Lower lobe of right lung (tissue), 2 donors: ENCODE measurements at places on chromosomes 5 and 9.

- DNase-seq = no peak
These were observed 82.2 kb upstream of the HSPA9 start for GRCh38 chr5:138657360-138657759.

DNA sequence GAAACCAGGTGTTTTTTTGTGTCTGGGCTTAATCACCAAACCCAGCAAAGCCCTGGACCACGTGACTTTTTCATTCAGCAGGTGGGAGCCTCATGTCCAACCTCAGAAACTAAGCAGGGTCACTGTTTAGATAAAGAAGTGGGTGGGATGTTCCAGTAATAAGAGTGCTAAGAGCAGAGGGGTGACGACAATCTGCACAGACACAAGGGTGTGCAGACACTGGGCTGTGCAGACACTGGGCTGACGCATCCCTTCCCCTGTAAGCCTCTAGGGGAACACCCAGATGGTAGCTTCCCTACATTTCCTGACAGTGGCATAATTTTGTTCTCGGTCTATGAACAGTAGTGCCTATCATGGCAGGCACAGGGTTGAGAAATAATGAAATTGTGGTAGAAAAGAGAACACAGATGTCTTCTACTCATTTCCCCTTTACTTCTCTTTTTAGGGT, 85.1 kb downstream of the SAXO1 start:
- no peak for DNase-seq

- no peak for DNase-seq
These were observed 178.3 kb downstream of the BARX1 start for GRCh38 chr9:93776873-93777272.

DNA sequence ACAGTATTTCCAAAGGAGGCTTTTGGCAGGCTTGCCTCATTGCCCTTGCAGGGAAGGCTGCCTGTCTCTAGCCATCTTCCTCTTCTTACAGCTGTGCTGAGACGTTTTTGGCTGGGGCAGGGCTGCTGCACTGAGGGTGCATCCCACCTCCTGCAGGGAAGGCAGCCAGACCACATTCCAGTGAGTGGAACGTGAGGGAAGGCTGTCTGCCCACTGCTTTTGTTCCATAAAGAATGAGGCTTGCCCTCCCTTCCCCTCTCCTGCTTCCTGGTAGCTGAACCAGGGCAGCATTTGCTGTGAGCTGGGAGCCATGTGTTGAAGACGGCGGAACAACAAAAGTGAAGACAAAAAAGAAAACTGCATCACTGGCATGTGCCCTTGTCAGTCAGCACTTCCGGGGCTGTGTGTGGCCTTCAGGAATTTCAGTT, 16.8 kb downstream of the MGAT1 start:
- DNase-seq = peak; percentile 59

- peak; percentile 79 for DNase-seq
These were observed 828 bp downstream of the ZSWIM6 start for GRCh38 chr5:61332851-61333320.

GRCh38 chr5:171412186-171412585, 7.3 kb upstream of the FGF18 start:
- DNase-seq = no peak

DNA sequence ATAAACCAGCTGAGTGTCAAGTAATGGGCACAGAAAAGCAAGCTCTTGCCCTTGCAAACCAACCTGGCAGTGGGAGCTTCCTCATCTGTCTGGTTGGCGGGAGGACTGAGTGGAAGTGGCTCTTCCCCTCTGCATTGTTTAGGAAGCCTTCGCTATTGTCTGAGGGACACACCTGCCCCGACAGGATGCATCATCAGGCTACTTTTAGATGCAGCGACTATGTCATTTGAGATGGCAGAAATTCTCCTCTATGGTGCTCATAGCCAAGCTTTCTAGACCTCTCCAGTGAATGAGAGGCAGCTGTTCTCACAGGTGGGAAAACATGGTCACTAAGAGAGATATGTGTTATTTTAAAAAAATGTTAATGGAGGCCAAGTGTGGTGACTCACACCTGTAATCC, 104.0 kb downstream of the DOCK8 start:
- no peak for DNase-seq
